ENCODE measurements at places on chromosomes 16 and 17. TPM values are rescaled to one million over a fixed set of nuclear protein-coding genes. Genes with fewer than 3 reads are reported as not detected.

Gene GAS2L2
- total RNA-seq, result 0.05 TPM

DNA sequence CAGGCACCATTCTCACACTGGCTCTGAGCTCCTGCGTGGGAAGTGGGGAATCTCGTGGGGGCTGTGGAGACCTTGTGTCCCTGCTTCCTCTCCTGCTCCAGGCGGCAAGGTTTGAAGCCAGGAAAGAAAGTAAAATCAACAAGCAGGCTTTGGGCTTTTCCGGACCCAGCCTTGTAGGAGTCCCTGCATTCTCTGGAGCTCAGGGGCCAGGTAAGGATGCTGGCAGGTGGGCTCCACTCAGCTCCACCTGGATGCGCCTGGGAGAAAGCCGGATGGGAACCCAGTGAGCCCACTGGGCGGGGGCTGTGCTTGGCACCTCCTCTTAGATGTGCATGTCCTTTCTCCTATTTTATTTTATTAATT, 362.5 kb downstream of the SEC14L1 start:
- no peak for DNase-seq

Gene TNS4
- total RNA-seq, result 0.95 TPM

GRCh38 chr16:51473091-51473490, 322.0 kb upstream of the SALL1 start:
- DNase-seq, result no peak

DNA sequence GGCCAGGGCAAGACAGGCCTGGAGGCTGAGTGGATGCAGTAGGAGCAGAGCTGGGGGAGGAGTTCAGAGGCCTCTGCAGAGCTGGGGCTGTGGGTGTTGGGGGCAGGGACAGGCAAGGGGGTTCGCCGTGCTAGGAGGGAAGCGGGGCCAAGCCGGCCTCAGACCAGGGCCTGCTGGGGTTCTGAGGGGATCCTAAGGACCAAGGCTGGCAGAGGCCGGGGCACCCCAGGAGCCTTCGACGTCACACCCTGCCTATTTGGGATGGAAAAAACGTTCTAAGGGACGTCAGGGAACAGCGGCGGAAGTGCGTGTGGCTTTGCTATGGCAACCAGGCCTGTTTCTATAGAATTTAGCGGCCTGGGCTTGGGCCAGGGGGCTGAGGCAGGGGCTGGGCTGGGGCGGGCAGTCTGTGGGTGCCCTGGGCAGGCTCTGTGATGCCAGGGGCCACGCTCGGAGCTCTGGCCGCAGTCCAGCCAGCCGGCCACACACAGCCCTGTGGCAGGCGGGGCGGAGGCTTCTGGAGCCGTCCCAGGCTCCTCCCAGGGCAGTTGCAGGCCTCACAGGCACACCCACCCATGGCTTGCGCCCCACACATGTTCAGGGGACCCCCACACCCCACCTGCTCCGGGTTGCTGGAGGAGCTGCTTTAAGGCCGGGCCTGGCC, 3.7 kb downstream of the TRAF7 start:
- no peak for DNase-seq

- DNase-seq, result peak; percentile 85
These were observed 32.5 kb downstream of the WIPF2 start for GRCh38 chr17:40251576-40251975.

- DNase-seq, result no peak
These were observed 52.7 kb downstream of the SREBF1 start for GRCh38 chr17:17783825-17784656.

- DNase-seq, result no peak
These were observed 685 bp downstream of the FASN start for GRCh38 chr17:82097184-82097918.

Gene SLFN14
- not detected for total RNA-seq

- no peak for DNase-seq
These were observed 197.9 kb downstream of the ZFHX3 start for GRCh38 chr16:72850021-72850420.

DNA sequence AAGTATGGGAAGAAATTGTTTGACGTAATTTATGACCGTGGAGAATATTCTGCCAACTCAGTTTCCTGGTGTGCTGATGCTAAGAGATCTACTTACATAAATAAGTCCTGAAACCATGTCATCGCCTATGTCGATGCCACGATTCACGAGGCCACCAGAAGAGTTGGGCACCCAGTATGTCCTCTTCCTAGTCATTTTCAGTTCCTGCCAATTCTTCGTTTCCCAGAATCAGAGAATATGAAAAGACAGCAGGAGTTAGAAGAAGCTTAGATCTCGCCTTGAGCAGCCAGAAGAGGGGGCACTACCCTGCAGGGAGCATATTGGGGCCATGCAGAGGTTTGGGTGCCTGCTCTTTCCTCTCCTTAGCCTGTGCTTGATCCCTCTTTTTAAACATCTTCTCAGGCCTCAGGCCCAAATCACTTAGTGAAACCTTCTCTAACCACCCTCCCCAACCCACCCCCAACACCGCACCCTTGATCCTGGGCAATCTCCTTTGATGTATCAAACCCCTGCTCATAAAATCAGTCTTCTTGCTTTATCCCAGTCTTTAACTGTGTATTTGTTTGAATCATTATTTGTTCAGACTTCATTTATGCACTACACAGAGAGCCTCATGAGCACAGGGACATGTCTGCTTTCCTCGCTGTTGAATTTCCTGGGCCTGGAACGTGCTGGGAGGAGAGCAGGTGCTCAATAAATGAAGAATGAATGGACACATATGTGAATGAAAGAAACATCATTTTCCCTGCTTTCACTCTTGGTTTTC, 12.2 kb upstream of the LONP2 start:
- peak; percentile 17 for DNase-seq

DNA sequence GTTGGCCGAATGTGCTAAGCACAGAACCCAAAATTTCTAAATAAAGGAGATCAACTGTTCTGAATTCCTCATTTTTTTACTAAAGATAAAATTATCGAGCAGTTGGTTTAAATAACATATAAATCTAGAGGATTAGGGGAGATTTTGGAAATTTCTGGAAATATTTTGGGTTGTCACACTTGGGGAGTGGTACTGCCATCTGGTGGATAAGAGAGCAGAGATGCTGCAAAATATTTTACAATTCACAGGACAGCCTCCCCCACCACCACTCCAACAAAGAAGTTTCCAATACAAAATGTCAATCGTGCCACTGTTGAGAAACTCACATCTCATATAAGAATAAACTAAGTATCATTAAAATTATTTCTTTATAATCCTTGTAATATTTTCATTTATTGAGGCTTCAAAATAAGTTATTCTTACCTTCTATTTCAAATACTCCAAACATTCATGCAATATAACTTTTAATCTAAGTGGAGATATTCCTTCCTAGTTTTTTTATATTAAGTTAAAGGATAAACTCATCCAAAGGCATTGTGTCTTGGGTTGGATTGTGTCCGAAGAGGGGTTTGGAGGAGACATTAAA, 17.0 kb upstream of the ABCA8 start:
- DNase-seq, result peak; percentile 3

- DNase-seq, result no peak
These were observed 26.7 kb downstream of the DNASE1 start for GRCh38 chr16:3681206-3681605.

DNA sequence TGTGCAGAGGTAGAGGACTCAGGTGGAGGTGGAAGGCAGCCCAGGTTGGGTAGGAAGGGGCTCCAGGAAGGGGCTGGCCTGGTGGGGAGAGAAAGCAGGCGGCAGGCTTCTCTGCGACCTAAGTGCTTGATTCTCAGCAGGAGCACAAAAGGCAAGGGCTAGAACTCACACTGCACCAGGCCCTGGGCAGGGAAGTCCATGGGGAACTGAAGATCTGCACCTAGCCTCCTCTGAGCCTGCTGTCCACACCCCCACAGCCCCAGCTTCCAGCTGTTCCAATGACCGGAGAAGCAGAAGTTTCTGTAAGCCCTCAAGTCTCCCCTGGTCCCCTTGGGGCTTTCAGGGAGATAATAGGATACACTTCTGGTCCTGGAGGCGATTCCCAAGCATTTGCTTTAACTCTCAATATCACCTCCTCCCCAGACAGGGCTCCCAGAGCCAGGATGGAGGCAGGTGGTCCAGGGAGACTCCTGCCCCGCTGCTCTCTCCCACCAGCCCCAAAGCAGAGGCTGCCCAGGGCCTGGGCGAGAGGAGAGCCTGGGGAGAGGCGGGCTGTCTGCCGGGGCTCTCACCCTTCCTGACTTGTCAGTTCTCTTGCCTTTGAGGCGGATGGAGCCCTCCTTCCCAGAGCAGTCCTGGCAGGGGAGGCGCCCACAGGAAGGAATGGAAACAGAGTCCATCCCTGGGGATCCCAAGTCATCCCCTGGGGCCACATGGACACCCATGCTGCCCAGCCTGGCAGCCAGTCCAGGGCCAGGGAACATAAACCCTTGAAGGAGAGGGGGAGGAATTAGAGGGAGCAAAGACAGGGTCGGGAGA, 126.0 kb downstream of the RBFOX3 start:
- no peak for DNase-seq

GRCh38 chr16:23858542-23858941, 22.8 kb downstream of the PRKCB start:
- DNase-seq, result no peak

Gene HOXB1
- total RNA-seq, result not detected

Gene MED31
- total RNA-seq, result 37.8 TPM

Gene KRT14
- not detected for total RNA-seq

- DNase-seq, result no peak
These were observed 13.1 kb upstream of the ITGAL start for GRCh38 chr16:30459456-30459855.

GRCh38 chr17:53607475-53607874, 215.3 kb upstream of the KIF2B start:
- DNase-seq, result no peak

GRCh38 chr16:11029948-11030347, 85.6 kb downstream of the CLEC16A start:
- no peak for DNase-seq

- DNase-seq, result peak; percentile 76
These were observed 738 bp upstream of the XPO6 start for GRCh38 chr16:28212532-28212873.

DNA sequence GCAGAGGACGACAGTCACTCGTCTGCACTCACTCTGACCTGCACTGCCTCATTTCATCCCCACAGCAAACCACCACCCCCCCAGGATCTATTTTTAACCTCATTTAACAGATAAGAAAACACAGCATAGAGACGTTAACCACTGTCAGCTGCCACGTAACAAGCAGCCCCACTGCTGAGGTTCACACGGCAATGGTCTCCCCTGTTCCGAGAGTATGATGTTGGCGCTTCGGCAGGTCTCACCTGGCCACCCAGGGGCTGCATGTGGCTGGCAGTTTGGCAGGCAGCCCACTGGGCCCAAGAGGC, 16.1 kb downstream of the ZNF469 start:
- DNase-seq, result no peak

DNA sequence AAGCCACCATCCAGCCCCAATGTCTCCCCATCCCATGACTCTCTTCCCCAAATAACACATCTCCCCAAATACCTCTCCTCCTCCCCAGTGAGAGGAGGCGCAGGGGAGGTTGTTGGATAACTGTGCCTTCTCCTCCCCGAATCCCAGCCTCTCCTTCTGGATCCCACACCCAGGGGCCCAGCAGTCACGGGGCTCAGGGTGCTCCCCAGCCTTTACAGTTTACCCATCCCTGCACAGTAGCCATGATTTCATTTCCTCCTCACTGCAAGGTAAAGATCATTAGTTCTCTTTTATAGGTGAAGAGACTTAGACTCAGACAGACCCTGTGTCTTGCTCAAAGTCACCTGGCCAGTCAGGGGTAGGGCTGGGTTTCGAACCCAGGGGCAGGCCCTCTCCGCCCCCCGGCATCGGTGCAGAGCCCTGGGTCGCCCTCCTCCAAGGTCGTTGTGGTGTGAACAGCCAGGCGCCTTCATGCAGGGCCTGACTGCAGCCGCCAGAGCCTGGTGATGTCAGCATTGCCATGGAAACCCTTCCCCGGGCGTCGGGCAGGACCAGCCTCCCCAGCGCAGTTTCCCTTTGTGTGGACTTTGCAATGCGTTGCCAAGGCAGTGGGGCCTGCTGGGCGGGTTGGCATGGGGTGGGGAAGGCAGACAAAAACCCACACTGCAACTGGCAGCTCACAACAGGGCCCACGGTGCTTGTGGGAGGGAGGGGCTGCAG, 53.3 kb upstream of the TOB1 start:
- peak; percentile 88 for DNase-seq

GRCh38 chr17:4949321-4950074, 1.2 kb upstream of the PFN1 start:
- DNase-seq, result peak; percentile 69
